Fibroblast of pulmonary artery (primary cell): ENCODE measurements at places on chromosomes 1 and 21.

DNA sequence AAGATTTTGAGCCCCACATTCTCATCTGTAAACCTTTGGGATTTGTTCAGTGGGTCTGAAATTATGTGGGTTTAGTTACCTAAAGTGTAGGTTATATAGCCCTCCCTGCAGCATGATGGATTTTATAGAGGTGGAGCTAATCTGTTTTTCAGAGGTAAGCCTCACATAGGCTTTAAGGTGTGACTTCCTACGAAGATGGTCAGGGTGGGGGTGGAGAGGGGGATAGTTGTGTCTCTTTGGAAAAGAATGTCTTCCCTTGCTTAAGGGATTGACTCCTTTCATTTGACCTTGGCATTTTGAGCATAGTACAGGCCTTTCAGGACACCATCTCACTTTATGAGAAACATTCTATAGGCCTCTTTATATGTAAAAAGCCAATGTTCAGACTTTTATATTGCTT is 3.4 kb downstream of the CACHD1 start:
- no peak for DNase-seq

DNA sequence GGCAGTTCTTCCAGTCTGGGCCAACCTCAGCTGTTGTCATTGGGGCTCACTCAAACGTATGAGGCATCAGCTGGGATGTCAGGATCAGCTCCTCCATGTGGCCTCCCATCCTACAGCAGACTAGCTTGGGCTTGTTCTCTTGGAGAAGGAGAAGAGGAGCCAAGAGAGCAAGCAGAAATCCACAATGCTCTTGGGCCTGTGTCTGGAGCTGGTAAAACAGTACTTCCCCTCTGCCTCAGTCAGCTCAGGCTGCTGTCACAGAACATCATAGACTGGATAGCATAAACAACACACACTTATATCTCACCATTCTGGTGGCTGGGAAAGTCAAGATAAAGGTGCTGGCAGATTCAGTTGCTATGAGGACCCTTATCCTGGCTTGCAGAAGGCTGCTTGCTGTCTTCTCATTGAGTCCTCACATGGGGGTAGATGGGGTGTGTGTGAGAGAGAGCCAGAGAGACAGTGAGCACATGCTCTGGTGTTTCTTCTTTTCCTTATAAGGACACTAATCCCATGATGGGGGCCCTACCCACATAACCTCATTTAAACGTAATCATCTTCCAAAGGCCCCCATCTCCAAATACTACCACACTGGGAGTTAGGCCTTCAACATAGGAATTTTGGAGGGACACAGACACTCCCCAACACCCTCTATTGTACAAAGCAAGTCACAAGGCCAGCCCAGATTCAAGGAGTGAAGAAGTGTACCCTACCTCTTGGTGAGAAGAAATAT is 16.3 kb upstream of the DNAJC6 start:
- DNase-seq: no peak

DNA sequence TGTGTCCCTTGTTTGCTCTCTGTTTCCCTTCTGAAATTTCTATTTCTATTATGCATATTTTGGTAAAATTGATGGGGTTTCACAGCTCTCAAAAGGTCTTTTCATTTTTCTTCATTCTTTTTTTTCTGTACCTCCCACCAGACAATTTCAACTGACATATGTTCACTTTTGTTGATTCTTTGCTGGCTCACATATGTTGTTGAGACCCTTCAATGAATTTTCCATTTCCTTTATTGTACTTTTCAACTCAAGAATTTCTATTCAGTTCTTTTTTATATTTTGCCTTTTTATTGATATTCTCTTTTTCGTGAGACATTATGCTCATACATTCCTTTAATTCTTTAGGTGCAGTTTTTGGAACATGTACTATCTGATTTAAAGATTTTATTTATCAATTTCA is 102.6 kb upstream of the GRIK1 start:
- no peak for DNase-seq

DNA sequence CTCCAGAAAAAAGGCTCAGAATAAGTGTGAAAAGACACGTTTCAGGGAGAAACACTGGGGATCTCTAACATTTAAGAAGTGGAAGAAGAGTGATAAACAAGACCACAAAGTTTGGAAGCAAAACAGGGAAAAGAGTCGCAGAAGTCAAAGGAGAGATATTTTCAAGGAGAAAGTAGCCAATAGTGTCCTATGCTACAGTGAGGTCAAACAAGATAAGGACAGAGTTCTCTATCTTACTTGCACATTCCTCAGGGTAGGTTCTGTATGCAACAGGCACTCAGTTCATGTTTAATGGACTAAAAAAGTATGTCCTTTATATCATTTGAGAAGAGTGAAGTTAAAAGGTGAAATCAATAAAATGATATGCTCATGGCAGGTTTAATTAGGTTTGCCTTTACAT is 13.8 kb upstream of the EDEM3 start:
- DNase-seq: no peak

GRCh38 chr21:36606983-36607325 is 92.0 kb upstream of the SIM2 start:
- no peak for DNase-seq

DNA sequence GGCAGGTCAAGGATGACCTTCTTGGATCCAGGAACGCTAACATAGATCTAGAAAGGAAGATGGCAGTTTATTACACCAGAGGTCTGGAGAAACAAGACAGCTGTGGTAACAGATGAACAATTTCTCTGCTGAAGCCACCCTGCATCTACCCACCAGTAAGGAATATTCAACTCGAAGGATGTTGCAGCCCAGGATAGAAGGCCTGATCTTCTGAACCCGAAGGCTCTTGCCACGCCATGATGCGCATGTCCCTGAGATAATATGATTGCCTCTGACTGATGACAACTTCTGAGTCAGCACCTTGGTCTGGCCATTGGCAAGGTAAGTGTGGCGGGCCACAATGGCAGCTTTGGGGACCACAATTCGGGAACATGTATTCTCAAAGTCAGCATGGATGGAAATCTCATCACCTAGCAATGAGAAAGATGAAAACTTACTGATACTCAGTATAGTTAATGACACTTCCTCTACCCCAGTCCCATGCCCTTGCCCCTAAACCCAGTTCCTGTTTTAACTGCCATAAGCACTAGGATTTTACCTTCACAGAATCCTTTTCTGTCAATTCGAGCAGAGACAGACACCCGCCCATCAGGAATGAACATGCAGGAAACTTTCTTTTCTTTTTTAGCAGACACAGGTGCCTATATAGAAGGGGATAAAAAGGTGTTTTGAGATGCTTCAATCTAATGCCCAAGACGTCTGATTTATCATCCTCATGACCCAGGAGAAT is 1.8 kb downstream of the TXNIP start:
- no peak for DNase-seq

- no peak for DNase-seq
Observed at GRCh38 chr21:25999921-26000582, 170.5 kb downstream of the APP start.

- peak; percentile 71 for DNase-seq
Observed at GRCh38 chr1:61138921-61139774, 56.8 kb downstream of the NFIA start.

GRCh38 chr1:2825487-2826189 is 24.1 kb upstream of the TTC34 start:
- DNase-seq: no peak

GRCh38 chr1:81949421-81949820 is 148.7 kb downstream of the ADGRL2 start:
- no peak for DNase-seq

DNA sequence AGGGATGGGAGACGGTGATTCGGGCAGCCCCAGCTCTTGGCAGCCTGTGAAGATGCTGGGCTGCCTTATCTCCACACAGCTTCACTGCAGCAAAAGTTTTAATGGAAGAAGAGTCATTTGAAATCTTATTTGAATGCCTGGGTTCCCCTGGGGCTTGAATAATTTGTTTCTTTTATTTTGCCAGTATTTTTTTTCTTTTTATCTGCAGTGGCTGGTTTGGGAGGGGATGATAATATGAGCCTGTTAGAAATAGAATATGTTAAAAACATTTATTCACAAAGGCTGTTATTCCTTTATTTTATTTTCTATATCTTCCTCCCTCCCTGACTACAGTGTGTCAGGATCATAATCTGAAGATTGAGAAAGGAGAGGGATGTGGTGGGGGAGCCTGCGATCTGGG is 103.4 kb downstream of the ARHGEF10L start:
- no peak for DNase-seq

- DNase-seq: peak; percentile 22
Observed at GRCh38 chr1:179129702-179130473, 48.0 kb downstream of the TOR3A start.

- DNase-seq: no peak
Observed at GRCh38 chr21:27101523-27101922, 134.6 kb upstream of the ADAMTS5 start.

- no peak for DNase-seq
Observed at GRCh38 chr1:13754510-13755103, 54.6 kb downstream of the PRDM2 start.

GRCh38 chr1:206102292-206102936 is 14.8 kb downstream of the AVPR1B start:
- DNase-seq: peak; percentile 24

DNA sequence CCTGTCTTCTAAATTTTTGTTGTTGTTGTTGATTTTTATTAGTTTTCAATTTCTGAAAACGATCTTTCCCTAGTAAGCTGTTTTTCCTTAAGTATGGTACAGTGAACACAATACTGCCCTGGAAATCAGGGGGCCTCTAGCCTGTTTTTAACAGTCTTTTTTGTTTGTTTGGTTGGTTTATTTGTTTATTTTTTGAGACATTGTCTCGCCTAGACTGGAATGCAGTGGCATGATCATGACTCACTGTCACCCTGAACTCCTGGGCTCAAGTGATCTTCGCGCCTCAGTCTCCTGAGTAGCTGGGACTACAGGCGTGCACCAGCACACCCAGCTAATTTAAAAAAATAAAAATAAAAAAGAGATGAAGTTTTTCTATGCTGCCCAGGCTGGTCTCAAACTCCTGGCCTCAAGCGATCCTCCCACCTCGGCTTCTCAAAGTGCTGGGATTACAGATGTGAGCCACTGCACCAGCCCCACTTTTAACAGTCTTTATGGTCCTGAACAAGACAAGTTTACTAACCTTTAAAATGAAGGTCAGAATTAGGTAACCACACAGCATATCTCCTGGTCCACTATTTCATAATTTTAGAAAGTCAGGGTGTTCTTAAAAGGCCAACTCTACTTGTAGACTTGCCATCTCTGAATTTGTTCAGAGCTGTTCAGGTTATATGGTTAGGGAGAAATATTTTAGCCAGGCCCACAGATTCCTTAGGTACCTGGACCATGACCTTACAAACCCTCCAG is 35.4 kb downstream of the TBCE start:
- no peak for DNase-seq

GRCh38 chr1:157732755-157733154 is 32.2 kb upstream of the FCRL3 start:
- no peak for DNase-seq

GRCh38 chr1:89041721-89042120 is 19.1 kb upstream of the GBP3 start:
- DNase-seq: no peak

GRCh38 chr1:23167353-23168078 is 1.1 kb downstream of the LUZP1 start:
- DNase-seq: peak; percentile 47

GRCh38 chr1:111228748-111229126 is 1.2 kb downstream of the CHI3L2 start:
- no peak for DNase-seq

GRCh38 chr21:34202553-34203372 is 129.4 kb downstream of the MRPS6 start:
- peak; percentile 24 for DNase-seq

DNA sequence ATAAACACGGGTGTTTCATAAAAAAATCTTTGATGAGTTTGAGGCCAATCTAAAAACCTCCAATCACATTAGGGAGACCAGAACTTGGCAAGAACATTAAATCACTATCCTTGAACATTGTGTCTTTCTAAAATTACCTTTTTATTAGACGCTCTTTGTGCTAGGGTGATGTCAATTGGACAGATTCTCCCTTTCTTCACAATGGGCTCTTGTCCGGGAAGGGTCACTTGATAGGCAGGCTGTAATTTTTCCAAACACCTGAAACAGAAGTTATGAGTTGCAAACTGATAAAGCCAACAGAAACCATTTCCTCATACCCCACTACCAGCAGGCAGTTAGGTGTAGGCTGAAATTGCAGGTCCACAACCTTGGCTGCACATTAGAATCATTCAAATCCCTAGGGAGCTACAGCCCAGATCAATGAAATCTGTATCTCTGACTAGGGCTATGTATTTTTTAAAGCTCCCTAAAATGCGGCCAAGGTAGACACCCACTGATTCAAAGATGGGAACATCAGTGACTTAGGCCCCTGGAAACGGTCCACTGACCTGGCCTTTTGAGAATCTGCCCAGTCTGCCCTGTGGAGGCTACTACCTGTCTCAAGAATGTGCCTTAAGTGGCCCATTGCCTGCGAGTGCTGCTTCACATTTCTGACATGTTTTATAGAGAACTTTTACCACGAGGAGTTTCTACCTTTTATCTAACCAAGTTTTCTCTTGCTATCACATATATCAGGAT is 16.5 kb downstream of the EIF2D start:
- no peak for DNase-seq

DNA sequence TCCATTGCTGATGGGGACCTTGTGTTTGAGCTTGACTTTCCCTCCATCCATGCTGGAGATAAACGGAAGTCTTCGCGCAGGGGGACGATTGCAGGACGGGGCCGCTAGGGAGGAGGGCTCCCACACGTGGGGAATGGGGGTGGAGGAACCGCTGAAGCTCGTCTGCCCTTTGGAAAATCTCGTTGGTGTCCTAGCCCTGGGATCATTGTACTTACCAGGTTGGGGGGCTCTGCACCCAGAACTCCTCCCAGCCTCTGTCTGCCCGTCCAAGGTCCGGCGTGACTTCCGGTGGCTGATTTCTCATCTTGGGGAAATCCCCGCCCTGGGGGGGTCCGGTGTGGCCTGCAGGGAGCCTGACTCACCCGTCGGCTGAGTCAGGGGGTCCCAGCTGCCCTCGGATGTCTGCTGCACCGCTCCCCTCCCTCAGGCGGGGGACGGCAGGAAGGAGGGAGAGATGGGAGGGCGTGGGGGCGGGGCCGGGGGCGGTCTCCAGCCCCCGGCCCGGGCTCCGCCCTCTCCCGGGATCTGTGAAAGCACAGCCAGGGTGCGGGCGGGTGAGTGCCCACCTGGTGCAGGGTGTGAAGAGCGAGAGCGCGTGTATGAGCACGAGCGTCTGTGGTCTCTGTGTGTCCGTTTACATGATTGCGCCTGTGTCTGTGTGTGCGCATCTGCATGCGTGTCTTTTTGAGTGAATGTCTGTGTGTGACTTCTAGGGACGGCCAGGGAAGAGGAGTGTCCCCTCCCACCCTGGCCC is 35.8 kb downstream of the PIK3CD start:
- DNase-seq: peak; percentile 42

DNA sequence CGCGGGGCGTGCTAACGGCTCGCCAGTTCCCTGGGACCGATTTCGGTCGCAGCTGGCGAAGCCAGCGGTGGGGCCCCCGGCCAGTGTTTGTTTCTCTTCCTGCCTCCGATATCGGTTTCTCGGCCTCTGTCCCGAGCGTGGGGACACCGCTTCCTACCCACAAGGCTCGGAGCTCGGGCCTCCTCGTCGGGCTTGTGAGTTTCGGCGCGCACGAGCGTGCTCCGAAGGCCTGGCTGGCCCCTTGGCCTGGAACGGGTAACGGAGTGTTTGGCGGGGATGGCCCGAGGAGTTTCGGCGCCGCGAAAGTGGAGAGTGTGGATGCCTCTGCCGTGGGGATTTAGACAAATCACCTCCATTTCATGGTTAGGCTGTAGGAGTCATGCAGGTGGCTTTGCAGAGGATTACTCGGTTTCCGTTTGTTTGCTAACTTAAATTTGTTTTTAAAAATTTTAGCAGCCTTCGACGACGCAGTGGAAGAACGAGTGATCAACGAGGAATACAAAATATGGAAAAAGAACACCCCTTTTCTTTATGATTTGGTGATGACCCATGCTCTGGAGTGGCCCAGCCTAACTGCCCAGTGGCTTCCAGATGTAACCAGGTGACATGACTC is 559 bp downstream of the RBBP4 start:
- DNase-seq: no peak
